LHCN-M2 (cell line): ENCODE measurements at places on chromosomes 6 and 20.

- DNase-seq, result no peak
Measured at GRCh38 chr6:149324428-149324827, 6.9 kb downstream of the TAB2 start.

DNA sequence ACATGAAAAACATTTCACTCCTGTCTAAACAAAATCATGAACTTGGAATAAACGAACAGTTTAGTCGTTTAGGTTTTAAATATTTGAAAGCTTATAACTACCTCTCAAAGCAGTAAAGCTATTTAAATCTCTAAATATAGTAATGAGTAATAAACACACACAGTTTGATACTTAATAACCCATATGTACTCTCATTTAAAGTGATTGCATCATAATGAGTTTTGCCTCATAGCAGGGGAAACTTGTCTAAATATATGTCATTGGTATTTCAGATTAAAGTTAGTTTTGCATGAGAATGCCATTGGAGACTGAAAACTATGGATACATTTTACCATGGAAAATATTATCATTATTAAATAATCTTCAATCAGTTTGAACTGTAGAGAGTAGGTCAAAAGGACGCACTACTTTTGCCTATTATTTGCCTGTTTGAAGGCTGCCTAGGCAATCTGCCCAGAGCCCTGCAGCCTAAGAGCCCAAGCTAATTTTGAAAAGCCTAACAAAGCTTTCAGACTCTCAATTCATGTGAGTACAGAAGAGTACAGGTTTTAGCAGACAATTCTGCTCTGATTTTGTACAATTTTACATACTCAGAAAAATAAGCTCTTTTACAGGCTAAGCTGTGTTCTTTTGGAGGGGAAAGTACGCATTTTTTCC lies 632.8 kb downstream of the HACE1 start:
- no peak for DNase-seq

DNA sequence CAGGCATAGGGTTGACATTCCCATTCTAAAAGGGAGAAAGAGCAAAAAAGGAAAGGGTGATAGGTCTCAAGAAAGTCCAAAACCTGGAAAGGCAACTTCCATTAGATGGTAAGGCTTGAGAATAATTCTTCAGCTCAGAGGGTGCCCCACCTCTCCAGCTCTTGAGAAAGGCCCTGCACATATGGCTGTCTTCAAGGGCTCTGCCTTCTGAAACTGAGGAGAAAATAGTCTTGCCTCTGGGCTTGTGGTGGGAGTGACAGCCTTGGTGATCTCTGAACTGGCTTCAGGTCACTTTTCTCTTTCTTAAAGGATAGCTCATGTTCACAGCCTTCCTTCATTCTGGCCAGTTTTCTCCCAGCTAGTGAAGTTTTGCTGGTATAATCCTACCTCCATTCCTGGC lies 35.6 kb upstream of the NR2E1 start:
- DNase-seq, result no peak

DNA sequence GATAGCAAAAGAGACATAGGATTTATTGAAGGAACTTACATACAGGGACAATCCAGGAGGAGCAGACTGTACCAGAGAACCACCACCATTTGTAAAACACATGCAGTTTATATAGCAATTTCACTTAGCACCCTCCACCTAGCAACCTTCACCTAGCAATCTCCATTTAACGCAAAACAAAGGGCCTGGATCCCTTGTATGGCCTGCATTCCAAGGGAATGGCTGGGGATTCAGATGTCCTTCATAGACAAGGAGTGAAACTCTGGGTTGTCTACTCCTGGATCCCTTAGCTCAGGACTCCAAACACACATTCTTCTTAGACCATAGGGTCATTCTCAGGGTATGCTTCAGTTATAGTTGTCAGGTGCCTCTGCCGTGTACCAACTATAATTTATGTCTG lies 1324.9 kb downstream of the HACE1 start:
- DNase-seq, result no peak

GRCh38 chr20:10622657-10623418 lies 51.0 kb downstream of the JAG1 start:
- no peak for DNase-seq
